LHCN-M2 (cell line): ENCODE measurements at places on chromosomes 12 and 14. TPM values are rescaled to one million over a fixed set of nuclear protein-coding genes. Genes with fewer than 3 reads are reported as not detected.

DNA sequence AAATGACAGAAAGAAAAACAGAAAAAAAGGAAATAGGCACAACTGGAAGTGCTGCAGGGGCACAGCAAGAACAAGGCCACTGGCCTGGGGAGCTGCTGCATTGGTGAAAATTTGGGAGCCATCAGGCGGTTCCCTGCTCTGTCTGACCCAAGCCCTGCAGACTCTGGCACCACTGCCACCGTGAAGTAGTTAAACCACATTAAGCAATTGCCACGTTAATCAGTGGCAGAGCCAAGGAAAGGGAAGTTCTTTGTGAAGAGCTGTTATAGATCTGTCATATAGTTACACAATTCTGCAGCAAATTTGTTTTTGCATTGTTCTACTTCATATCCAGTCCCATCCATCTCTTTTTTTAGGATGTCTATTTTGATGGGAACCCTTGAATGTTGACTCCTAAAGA, 915.3 kb downstream of the FSCB start:
- no peak for DNase-seq

- no peak for DNase-seq
Observed at GRCh38 chr12:29427964-29428363, 47.0 kb upstream of the ERGIC2 start.

- DNase-seq = no peak
Observed at GRCh38 chr12:17097674-17098073, 491.7 kb upstream of the LMO3 start.

- no peak for DNase-seq
Observed at GRCh38 chr12:26088998-26089397, 35.8 kb downstream of the BHLHE41 start.

ARG2 gene
- 0.80 and 3.1 TPM in 2 replicates for total RNA-seq

RTL1 gene
- total RNA-seq = not detected in 2 replicates
